ENCODE measurements at places on chromosomes 6 and 20.

- DNase-seq = no peak
Measured at GRCh38 chr6:73798592-73798991, 102.6 kb downstream of the CD109 start.

GRCh38 chr6:73231986-73232391, 6.7 kb upstream of the KHDC1L start:
- no peak for DNase-seq

DNA sequence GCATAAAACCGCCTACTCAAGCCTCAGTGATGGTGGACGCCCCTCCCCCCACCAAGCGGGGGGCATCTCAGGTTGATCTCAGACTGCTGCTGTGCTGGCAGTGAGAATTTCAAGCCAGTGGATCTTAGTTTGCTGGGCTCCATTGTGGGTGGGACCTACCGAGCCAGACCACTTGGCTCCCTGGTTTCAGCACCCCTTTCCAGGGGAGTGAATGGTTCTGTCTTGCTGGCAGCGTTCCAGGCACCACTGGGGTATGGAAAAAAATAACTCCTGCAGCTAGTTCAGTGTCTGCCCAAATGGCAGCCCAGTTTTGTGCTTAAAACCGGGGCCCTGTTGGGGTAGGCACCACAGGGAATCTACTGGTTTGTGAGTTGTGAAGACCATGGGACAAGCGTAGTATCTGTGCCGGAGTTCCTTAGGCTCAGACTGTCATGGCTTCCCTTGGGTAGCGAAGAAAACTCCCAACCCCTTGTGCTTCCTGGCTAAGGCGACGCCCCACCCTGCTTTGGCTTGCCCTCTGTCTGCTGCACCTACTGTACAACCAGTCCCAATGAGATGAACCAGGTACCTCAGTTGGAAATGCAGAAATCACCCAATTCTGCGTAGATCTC, 1334.5 kb upstream of the ADGRB3 start:
- DNase-seq = peak; percentile 47

- no peak for DNase-seq
Measured at GRCh38 chr20:62368976-62369814, 2.1 kb upstream of the LAMA5 start.

DNA sequence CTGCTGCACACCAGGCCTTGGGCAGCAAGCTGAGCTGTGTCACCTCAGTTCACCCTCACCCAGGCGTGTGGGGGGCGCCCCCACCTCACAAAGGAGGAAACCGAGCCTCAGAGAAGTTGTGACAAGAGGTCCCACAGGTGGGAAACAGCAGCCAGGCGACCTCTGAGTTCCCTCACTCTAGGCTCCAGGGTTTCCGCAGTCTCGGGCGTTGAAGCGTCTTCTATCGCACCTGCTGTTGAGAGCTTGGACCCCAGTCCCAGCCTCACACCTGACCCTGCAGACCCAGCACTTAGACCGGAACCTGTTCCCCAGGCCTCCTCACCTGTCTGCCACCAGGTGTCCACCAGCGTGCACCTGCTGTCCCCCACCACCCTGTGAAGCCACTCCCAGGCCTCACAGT, 22.3 kb upstream of the APMAP start:
- peak; percentile 58 for DNase-seq

- no peak for DNase-seq
Measured at GRCh38 chr6:31775633-31776484, 1.3 kb downstream of the VWA7 start.

All from spleen (tissue), 13 donors.